ENCODE measurements at places on chromosomes 12 and 14.

GRCh38 chr12:131775392-131776236, 52.6 kb upstream of the MMP17 start:
- DNase-seq: no peak

DNA sequence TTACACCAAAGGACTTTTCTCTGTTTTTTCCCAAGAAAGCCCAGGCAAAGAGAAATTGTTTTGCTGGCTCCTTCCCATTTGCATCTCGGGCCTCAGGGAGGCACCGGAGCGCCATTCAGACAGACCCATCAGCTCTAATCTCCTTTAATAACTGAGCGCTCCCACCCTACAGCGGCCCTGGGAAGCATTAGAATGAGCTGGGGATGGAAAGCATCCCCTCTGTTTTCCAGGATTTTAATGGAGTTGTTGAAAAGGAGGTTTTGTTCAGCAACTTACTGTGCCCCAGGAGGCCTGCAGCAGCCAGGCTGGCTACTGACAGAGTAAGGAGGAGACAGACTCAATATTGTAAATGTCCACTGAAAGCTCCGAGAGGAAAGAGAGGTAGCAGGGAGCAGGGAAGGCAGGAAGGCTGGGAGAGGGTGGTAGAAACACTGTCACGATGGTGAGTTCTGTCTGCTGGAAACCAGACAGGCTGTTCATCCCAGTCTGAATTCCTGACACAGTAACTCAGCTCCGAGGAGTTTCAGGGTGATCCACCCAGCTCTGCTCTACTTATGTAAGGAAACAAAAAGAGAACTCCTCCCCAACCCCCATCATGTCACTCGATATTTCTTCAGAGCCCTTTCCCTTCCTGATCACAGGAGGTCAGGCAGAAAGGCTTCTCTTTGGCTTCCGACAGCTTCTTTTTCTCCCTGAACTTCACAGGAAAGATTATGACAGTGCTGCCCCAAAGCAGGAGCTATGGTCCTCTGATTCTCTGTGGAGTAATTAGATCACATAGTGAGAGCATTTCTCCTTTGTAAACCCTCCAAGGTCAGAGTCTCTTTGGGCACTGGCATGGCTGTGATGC, 62.5 kb upstream of the TMEM132D start:
- DNase-seq: no peak

DNA sequence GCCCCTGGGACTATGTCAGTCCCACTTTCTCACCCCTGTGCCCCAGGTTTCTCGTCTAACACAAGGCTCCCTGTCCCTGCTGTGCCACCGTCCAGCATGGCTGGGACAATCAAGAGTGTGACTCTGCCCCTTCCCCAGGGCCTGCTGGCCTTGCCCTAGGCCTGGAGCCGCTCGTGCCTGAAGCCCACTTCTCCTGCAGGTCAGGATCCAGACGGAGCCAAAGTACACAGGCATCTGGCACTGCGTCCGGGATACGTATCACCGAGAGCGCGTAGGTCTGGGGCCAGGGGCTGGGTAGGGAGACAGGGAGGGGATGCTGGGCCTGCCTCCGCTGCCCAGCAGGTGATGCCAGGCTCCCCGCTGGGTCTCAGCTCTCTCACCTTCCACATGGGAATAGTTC, 2.8 kb downstream of the SLC25A47 start:
- no peak for DNase-seq

- no peak for DNase-seq
Measured at GRCh38 chr14:67762051-67762450, 54.3 kb downstream of the ZFYVE26 start.

DNA sequence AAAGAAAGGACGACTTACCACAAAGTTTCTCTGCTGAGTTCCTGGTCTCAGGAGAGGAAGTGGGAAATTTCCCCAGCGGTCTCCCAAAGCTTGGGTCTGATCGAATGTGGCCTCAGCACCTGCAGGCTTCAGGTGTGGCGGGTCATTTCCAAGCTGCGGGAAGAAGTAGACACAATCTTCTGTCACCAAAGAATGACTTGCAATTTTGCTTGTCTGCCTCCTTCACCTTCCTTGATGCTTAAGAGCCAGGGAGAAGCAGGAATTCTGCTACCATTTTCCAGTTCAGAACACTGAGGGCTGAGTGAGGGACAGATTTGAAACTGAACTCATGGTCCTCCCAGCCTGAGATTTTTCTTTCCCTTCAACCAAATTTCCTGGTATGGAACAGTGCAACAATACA, 87.8 kb downstream of the RIMBP2 start:
- DNase-seq: no peak

GRCh38 chr12:65217086-65217485, 47.7 kb downstream of the LEMD3 start:
- no peak for DNase-seq
